ENCODE measurements at places on chromosomes 1 and 21.

DNA sequence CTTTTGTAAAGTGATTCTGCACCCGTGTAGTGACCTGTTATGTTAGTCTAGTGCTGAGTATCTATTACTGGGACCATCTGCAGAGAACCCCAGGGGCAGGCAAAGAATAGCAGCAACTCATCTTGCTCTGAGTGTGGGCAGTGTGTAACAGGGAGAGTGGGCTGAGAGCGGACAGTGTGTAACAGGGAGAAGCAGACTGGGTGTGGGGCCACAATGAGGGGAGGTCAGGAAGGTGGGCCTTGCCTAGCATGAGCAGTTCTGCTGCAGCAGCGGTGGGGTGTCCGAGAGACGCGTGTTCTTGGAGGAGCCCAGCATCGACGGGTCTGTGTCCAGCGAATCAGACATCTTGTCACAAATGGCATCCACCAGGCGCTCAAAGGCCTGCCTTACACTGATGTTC lies 41.2 kb upstream of the NRDC start:
- DNase-seq, result no peak

DNA sequence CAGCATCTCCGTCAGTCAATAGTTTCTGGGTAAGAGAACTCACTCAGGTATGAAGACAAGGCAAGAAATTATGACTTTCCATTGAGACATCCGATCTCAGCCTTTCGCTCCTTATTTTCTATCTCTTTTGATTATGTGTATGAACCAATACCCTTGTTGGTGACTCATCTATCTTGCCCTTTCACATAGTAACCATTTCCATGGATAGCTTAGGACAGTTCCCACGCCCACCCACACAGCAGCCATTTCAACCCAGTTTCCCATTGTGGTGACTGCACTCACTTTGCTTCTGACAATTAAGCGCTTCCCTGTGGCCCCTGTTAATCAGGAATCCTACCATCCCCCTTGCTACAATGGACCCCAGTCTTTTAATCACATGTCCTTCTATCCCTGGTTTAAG lies 210.6 kb upstream of the ADGRL2 start:
- no peak for DNase-seq

DNA sequence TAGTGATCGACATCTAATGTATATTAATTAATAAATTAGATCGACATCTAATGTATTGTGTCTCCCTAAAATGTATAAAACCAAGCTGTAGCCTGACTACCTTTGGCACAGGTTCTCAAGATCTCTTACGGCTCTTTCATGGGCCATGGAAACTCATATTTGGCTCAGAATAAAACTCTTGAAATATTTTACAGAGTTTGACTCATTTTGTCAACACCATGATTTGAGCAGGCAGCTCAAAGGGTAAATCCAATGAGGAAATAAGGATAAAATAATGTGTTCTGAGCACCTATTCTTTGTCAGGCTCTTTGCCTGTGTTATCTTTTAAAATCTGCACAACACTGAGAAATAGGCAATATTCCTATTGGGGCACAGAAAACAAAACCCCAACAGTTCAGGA lies 223.4 kb upstream of the DUSP10 start:
- no peak for DNase-seq

DNA sequence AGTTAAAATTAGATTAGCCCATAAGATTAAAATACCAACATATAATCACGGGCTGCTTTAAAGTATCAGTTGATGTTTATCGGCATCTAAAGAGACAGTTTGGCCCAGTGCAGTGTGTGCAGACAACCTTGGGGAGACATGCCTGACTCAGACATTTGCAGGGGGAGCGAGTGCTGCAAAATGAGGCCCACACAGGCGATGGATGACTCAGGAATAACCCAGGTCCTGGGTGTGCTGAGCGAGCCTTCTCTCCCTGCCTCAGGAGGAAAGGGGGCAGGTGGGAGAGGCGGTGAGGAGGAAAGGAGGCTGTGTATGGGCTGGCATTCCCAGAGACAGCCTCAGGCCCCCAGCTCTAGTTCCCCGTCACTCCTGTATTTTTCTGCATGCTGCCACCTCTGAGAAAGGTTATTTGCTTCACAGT lies 9.0 kb downstream of the SLC9A1 start:
- no peak for DNase-seq

- no peak for DNase-seq
Measured at GRCh38 chr1:38095454-38095931, 48.9 kb upstream of the POU3F1 start.

- no peak for DNase-seq
Measured at GRCh38 chr1:118661769-118662320, 326.3 kb downstream of the TBX15 start.

DNA sequence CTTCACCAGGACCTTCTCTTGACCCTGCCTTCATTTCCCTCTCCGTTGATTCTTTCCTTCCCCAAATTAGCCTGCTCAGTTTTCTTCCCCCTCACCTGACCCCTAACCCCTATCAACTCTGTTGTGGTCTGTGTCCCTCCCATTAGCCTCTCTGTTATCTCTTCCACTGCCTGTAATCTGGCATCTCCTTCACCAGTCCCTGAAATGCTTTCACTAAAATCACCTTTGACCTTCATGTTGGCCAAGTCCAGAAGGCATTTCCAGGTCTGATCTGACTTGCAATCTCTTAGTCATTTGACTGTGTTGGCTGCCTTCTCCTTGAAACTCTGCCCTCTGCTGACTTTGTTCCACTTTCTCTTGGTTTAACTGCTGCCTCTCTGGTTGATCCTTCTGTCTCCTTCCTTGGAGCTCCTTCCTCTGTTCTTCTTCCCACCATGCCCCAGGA lies 28.2 kb downstream of the ATP8B2 start:
- DNase-seq, result no peak

GRCh38 chr1:151549199-151549598 lies 9.1 kb downstream of the TUFT1 start:
- DNase-seq, result no peak

GRCh38 chr1:229070168-229070567 lies 200.7 kb upstream of the RAB4A start:
- peak; percentile 85 for DNase-seq

DNA sequence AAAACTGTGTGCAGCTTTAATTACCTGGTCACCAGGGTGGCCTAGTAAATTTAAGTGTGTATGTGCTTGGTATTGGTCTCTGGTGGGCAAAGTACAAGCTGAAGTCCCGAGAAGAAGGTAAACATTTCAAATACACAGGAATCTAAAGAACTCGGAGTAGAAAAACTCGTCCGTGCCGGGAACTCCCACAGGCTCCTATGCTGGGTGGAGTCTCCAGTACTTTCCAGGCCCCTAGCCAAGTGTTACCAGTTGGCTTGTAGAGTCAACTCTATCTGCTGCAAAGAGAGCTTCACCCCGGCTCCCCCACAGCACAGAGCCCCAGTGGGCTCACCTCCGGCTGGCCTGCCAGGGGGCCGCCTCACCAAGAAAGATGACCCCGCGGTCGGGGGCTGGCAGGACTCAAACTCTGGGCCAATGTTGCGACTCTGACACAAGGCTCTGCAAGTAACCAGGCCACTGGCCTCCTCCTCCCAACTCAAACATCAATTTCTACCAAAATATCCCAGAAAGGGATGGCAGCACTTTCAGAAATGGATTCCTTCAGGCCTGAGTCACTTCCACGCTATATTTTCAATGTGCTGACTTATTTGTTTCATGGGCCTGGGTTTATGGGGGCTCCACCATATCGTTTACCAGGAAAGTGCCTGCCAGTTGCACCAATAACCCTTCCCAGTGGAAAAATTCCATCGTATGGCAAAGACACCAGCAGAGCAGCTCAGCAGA lies 73.9 kb downstream of the SLC66A1 start:
- no peak for DNase-seq

DNA sequence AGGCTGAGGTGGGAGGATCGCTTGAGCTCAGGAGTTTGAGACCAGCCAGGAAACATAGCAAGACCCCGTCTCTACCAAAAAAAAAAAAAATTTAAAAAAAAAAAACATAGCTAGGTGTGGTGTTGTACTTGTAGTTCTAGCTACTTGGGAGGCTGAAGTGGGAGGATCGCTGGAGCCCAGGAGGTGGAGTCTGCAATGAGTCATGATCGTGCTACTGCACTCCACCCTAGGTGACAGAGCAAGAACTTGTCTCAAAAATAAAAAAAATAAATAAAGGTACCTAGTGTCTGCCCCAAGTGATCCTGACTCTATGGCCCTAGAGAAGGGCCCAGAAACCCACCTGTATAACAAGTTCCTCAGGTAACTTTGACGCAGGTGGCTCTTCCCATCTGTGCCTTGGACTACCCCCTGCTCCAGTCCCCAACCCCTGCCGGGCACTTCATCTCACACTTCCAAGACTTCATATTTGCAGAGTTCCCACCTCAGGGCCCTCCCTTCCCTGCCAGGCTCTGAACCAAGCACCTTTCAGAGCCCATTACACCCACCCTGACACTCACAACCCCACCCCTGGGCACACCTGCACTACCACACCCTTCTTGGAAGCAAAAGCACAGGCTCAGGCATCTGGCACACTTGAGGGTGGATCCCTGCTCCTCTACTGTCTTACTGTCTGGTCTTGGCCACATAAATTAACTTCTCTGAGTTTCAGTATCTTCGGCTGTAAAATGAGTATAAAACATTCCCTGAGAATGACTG lies 80.2 kb upstream of the KLHDC7A start:
- no peak for DNase-seq

- DNase-seq, result no peak
Measured at GRCh38 chr1:1325288-1326074, 879 bp downstream of the CPTP start.

DNA sequence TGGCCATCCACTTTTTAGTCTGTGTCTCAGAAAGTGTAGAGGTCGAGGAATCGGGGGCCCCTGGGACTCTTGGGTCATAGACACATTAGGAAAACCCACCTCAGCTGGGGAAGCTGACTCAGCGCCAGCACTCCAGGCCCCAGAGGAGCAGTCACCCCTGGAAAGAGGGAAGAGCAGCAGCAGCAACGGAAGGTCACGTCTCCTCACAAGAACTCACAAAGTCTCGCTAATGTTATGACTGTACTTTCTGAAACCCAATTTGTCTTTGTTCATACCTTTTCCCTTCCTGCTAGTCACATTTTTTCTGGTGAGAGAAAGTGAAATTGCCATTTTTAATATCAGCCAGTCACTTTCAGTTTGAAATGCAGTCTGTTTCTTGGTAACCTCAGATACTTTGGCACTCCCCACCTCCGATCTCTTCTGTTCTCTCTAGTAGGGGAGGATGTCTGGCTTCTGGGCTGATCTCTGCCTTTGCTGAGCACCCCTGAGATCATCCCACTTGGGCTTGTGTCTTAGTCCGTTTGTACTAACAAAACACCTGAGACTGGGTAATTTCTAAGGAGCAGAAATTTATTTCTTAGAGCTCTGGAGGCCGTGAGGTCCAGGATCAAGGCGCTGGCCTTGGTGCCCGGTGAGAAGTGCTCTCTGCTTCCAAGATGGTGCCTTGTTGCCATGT lies 6.0 kb upstream of the NLRP3 start:
- DNase-seq, result no peak

DNA sequence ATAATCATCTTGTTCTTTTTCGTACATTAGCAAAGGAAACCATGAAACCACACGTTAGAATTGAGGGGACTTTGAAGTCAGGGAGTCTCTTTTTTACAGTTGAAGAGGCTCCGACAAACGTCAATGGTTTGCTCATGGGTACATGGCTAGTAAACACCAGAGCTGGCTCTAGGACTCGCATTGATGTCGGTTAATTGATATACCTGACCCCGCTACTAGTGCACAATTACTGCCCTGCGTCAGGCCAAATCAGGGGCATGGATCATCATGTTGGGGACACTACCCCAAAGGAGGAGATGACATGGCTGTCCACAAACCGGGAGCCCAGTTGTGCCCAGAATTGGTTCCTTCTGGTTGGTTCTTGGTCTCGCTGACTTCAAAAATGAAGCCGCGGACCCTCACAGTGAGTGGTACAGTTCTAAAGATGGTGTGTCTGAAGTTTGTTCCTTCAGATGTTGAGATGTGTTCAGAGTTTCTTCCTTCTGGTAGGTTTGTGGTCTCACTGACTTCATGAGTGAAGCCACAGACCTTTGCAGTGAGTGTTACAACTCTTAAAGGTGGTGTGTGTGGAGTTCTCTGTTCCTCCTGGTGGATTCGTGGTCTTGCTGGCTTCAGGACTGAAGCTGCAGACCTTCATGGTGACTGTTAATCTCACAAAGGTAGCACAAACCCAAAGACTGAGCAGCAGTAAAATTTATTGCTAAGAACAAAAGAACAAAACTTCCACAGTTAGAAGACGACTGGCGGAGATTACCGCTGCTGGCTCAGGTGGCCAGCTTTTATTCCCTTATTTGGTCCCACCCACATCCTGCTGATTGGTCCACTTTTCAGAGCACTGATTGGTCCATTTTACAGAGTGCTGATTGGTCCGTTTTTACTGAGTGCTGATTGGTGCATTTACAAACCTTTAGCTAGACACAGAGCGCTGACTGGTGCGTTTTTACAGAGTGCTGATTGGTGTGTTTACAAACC lies 126.9 kb upstream of the ERRFI1 start:
- DNase-seq, result no peak

GRCh38 chr1:241603731-241604245 lies 36.4 kb downstream of the CHML start:
- DNase-seq, result no peak

- peak; percentile 80 for DNase-seq
Measured at GRCh38 chr1:25099343-25099951, 132.9 kb downstream of the SYF2 start.

- DNase-seq, result no peak
Measured at GRCh38 chr1:87754139-87754538, 425.5 kb downstream of the LMO4 start.

DNA sequence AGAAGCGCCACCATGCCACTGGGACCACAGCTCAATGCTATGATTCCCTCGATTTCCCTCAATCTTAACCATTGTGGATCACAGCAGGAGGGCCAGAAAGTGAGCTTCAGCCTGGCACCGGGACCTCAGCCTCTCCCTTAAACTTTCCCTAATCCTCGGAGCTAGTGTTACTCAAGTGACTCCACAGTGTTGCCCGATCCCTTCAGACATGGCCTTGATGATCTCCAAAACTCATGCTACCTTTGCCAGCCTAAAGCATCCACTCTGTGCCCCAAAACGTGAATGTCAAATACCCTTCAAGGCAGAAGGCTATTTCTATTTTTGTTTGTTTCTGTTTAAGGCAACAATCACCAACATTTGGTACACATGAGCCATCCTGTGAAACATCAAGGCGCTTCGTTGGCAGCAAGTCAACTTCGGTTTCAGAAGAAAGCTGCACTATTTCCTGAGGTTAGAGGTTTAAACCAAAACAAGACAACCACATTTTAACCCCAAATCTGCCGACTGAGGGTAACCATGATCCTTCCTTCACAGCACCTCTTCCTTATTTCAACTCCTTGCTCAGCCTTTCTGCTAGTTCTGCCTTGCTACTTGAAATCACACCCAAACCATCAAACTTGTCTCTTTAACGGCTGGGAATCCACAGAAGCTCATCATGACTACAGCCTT lies 94.4 kb upstream of the KRTAP19-8 start:
- DNase-seq, result no peak

GRCh38 chr1:77538956-77539518 lies 143.4 kb downstream of the ZZZ3 start:
- peak; percentile 28 for DNase-seq

DNA sequence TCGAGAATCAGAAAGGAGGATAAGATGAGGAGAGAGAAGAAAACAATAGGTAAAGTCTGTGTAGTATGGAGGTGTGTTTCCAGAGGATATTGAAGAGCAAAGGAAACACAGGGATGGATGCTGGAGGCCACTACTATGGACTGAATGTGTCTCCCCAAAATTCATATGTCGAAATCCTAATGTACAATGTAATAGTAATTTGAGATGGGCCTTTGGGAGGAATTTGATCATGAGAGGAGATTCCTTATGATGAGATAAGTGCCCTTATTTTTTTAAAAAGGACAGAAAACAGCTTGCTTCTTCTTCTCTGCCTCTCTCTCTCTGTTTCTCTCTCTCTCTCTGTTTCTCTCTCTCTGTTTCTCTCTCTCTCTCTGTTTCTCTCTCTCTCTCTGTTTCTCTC lies 602.2 kb upstream of the ADAMTS5 start:
- DNase-seq, result no peak

- peak; percentile 85 for DNase-seq
Measured at GRCh38 chr21:34129039-34129891, 55.9 kb downstream of the MRPS6 start.
